ENCODE measurements at places on chromosomes 6 and 20.

DNA sequence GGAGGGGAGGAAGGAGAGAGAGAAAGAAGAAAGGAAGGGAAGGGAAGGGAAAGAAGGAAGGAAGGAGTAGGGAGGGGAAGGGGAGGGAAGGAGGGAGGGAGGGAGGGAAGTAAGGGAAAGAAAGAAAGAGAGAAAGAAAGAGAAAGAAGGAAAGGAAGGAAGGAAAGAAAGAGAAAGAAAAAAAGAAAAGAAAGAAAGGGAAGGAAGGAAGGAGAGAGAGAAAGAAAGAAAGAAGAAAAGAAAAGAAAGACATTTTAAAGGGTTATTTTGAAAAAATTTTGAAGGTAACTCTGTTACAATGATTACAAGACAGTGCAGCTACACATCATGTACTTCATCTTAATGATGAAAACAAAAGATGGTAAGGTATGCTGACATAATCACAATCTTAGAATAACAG lies 3.9 kb downstream of the KIAA0319 start:
- DNase-seq, result no peak

DNA sequence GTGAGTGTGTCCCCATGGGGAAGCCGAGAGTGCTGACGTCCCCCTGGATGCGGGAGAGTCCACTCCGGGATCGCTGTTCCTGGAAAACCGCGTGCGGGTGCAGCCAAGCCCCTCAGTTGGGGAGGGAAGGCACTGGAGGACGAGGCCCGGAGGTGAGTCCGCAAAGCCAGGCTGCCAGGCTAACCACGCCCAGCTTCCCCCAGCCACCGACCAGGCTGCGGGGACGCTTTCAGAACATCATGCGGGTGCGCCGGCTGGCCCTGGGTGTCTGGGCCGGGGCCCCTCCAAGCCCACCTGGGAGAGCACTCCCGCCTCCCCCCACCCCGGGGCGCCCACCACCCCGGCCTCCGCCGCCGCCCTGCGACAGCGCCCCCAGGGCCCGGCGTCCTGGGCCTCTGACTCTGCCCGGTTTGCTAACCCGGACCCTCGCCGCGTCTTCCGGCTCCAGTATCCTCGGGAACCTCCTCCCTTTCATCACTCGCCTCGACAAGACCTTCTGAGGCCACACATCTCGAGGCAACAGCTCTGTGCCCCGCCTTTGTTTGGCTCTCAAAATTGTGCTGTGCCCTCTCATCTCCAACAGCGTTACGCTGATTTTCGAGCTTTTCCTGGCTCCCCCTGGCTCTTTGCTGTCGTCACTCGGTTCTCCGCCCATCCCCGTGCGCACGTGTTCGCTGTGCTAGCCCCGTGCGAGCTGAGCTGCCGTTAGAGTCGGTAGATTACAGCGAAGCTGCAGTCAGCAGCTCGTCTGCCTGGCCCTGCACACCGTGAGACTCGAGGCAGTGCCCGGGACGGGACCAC lies 47.1 kb upstream of the ENTPD6 start:
- DNase-seq, result peak; percentile 69

DNA sequence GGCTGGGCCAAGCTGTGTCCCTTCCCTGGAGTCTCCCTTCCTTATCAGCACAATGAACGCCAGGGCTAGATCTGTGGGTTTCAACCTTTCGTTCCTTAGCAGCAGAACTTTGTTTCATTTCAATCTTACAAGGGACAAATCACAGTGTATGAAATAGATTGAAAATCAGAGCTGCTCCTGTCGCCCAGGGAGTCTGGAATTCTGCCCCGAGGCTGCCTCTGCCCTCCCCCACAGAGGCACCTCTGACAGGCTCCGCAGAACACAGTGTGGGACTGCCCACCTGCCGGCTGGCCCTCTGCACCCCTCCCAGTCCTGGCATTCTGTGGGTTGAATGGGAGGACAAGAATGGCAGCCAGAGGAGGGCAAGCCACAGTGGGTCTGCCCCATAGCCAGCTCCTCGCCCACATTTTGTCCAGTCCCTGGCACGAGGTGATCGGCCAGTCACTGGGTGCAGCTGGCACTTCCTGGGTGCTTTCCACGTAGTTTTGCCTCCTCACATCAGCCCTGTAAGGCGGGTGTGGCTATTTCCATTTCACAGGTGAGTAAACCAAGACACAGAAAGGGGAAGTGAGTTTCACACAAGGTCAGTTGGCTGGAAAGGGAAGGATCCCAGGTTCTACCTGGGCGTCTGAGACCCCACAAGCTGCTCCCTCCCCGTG lies 26.1 kb downstream of the MANBAL start:
- no peak for DNase-seq

DNA sequence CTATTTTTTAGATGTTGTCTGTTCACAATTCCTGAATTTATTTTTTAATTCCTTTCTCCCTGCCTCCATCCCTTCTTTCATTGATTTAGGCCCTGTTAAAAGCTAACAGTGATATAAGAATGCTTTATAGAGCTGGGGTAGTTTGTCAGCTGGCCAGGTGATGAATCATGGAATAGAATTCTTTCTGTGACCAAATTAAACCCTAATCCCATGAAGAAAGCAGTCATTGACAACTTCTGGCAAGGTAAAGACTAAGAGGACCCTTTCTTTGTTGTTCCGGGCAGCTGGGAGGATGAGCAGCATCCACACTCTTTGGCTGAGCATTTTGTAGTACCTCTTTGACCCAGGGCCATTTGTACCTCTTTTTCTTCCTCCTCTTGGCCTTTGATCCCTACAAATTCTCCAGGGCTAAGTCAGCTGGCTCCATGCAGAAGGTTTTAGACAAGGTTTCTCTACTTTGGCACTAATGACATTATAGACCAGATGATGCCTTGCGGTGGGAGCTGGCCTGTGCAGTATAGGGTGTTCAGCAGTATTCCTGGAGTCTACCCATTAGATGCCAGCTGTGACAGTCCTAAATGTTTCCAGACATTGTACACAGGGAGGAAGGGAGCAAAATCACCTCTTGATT lies 102.9 kb downstream of the SLX4IP start:
- no peak for DNase-seq

DNA sequence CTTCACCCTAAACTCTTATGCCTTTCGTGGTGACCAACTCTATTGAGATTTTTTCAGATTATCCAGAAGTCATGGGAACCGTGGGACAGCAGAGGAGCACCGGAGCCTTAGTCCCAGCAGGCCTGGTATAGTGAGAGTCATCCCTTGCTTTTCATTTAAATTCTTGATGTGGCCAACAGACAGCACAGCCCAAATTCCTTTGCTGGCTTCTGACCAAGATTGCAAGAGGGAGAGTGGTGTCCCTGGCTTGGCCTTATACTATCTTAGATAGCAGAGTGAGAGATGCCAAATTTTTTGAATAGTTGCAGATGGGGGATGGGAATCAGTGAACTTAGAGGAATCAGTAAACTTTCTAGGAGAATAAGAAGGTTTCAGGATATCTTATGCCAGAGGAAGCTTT lies 7.8 kb downstream of the STX11 start:
- no peak for DNase-seq

- no peak for DNase-seq
Measured at GRCh38 chr6:156852858-156853216, 75.7 kb downstream of the ARID1B start.

- no peak for DNase-seq
Measured at GRCh38 chr20:53884859-53885541, 185.4 kb downstream of the BCAS1 start.

GRCh38 chr6:106773522-106773921 lies 144.1 kb downstream of the QRSL1 start:
- no peak for DNase-seq
